Mammary microvascular endothelial cell (primary cell): ENCODE measurements at places on chromosomes 16 and 17. TPM values are rescaled to one million over a fixed set of nuclear protein-coding genes. Genes with fewer than 3 reads are reported as not detected.

The CCL8 gene
- not detected in 2 replicates for total RNA-seq

The MLKL gene
- 37.5 and 38.4 TPM in 2 replicates for total RNA-seq

The SLC6A2 gene
- total RNA-seq = not detected in 2 replicates

The RMI2 gene
- 13.1 and 15.9 TPM in 2 replicates for total RNA-seq

The KRTAP2-1 gene
- total RNA-seq = not detected in 2 replicates
